Activated CD8-positive, alpha-beta memory T cell treated with anti-CD3 and anti-CD28 coated beads, Interleukin-2, amount 10 ng/mL, durations not matched to agents 7 days and 5 days (primary cell): ENCODE measurements at places on chromosomes 7 and 10. TPM values are rescaled to one million over a fixed set of nuclear protein-coding genes. Genes with fewer than 3 reads are reported as not detected.
A peak's percentile ranks its signal among the peaks of the same experiment; 100 is the strongest.

The GRM8 gene
- not detected for total RNA-seq

The NKX1-2 gene
- total RNA-seq: not detected

- H3K4me3 ChIP-seq: no peak overlapping the region
- no peaks in the 10 kb centered on the region for H3K27me3 ChIP-seq
- no peak for DNase-seq
Observed at GRCh38 chr10:28946479-28946878, 269.2 kb downstream of the BAMBI start.

The PTPRZ1 gene
- total RNA-seq: not detected

DNA sequence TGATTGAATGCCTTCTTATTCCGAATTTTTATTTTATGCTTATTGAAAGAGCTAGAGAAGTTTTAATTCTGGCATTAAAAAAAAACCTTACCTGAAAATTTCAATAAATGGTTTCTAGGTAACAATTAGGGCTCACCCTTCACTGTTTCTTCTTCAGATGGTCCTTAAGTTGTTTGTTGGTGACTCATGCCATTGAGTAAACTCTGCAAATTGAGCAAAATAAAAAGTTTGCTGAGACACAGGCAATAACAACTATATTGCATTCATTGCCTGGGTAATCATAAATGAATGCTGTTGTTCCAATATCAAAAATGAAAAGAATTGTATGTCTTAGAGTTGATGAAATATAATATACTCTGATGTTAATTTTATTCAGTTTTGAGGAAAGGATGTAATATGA is 300.3 kb downstream of the CDK14 start:
- no peak for DNase-seq
- H3K4me3 ChIP-seq: no peak overlapping the region

DNA sequence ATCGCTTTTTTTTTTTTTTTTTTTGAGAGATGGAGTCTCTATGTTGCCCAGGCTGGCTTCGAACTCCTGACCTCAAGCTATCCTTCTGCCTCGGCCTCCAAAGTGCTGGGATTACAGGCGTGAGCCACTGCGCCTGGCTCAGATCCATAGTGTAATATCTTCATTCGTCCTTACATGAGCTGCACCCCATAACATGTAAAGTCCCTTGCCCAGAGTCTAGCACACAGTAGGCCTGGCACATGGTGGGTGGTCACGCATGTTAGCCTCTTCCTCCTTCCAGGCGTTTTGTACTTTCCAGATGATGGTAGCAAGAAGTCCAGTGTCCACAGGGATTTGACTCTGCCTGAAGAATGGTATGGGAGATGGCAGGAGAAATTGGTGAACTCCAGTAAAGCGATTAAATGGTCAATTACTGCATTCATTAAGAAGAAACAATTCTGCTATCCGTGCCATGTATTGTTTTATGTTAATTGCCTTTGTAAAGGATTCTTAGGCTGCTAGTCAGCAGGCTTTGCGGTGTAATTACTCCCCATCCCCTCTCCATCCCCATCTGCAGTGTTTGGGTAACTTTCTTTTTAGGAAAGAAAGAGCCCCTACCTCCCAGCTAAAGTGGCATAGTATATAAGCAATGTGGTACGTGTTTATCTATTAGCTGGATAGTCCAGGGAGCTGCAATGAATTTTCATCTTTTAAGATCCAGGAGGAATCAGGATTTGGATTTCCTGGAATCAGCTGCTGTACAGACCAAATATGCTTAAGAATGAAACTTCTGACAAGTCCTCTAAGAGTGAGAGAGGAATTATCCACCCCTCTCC is 1.2 kb downstream of the TPST1 start:
- H3K36me3 ChIP-seq: no peaks in the 10 kb centered on the region
- DNase-seq: no peak
- no peak overlapping the region for H3K27ac ChIP-seq
- H3K27me3 ChIP-seq: peaks cover 60% of the 10 kb centered on the region
- H3K4me1 ChIP-seq: peaks cover 29% of the 10 kb centered on the region

DNA sequence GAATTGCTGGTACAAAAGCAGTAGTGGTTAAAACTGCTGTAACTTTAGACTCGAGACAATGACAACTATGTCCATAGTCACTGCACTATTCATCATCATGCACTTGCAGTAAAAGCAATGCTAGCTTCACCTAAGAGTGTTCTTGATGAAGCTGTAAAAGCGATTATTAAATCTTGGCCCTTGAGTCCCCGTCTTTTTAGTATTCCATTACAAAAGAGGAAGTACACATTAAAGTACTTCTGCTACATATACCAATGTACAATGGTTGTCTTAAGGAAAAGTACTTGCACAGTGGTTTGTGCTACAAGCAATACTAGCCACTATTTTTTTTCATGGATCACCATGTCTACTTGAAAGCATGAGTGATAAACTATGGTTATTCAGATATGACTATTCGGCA is 78.3 kb downstream of the ATAD1 start:
- peaks cover 27% of the 10 kb centered on the region for H3K27me3 ChIP-seq
- no peaks in the 10 kb centered on the region for H3K36me3 ChIP-seq
- peaks cover 2% of the 10 kb centered on the region for H3K4me1 ChIP-seq
- no peak overlapping the region for H3K27ac ChIP-seq
- no peak overlapping the region for H3K4me3 ChIP-seq
- no peak for DNase-seq

DNA sequence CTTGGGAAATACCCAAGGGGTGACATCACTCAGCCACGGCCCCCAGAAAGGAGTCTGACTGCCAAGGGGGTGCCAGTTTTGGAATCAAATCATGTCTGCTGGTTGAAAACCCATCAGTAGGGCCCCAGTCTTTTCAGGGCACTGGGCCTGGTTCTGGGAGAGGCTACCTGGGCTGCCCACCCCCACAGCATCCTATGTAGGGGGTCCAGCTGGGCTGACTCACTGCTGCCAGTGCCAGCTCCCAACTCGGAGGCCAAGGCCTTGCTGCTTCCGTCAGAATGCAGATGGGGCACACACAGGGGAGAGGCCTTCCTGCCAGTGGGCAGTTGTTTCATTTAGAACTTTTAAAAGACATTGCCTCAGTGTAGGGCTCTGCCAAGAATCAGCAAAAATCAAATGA is 39.5 kb upstream of the DMBT1 start:
- peaks cover 12% of the 10 kb centered on the region for H3K4me1 ChIP-seq
- no peak for DNase-seq
- H3K27ac ChIP-seq: no peak overlapping the region
- no peak overlapping the region for H3K4me3 ChIP-seq

The SYNPO2L gene
- total RNA-seq: 0.06 TPM

GRCh38 chr7:7201578-7202374 is 19.4 kb downstream of the C1GALT1 start:
- DNase-seq: peak; percentile 65
- H3K4me1 ChIP-seq: peaks cover 63% of the 10 kb centered on the region
- peak overlapping the region; percentile 46 for H3K4me3 ChIP-seq
